ENCODE measurements at places on chromosomes 11 and 22. TPM values are rescaled to one million over a fixed set of nuclear protein-coding genes. Genes with fewer than 3 reads are reported as not detected.

The KRTAP5-2 gene
- not detected for total RNA-seq

The SNX32 gene
- not detected for total RNA-seq

The IRAG1 gene
- total RNA-seq = 21.2 TPM

The TNNT3 gene
- total RNA-seq = 60.6 TPM

The TNNI2 gene
- not detected for total RNA-seq

The MYRF gene
- total RNA-seq = 14.8 TPM

The CYP2D6 gene
- total RNA-seq = 0.62 TPM

The OR10A4 gene
- total RNA-seq = not detected

The TRAPPC4 gene
- total RNA-seq = 55.4 TPM

The ACR gene
- total RNA-seq = not detected

The TMEM121B gene
- total RNA-seq = 0.35 TPM

The ENTHD1 gene
- total RNA-seq = not detected

GRCh38 chr11:126793596-126793995 lies 207.0 kb downstream of the KIRREL3 start:
- DNase-seq = no peak

DNA sequence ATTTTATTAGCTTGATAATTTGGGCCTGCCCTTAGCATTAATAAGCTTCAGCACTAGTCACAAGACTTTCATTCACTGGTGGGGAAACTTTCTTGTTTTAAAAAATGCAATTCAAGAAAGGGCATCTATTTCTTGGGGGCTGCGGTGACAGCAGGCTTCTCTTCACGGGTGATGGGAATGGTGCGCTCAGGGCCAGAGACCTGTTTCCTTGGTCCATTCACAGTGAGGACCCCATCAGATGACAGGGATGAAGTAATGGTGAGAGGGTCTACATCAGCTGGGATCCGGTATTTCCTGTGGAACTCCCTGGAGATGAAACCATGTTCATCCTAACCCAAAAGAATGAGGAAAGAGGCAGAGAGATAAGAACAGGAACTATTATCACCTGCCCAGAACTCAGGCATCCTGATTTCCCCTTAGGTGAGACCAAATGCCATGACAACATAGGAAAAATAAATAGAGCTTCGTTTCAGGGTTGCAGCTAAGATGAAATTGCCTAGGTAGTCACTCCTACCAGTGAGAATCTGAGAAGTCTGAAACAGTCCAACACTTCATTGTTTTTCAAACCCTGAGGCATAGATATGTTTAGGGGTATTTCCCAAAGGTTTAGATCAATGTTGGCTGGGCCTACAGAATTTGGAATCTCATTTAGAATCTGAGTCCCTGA lies 2.8 kb downstream of the CRYAB start:
- no peak for DNase-seq

DNA sequence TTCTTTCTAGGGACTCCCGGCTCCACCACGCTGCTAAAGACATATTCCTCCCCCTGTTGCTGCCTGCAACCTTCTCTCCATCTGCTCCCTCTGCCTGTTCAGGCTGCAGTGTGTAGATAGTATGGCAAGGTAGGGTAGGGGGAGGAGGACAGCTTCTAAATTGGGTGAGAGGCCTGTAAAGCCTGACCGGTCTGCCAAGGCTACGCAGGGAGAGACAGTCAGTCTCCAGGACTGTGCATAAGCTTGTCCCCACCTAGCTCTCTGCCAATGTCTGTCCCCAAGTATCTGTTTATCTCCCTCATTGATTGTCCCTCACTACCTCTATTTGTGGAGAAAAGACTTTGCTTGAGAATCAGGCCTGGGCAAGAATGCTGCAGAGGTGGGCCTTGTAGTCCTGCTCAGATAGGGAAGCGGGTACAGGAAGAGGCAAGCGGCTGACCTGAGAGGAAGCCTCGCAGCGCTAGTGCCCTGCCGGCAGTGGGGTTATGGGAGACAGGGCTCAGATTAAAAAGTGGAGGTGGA lies 871 bp upstream of the SEZ6L start:
- DNase-seq = no peak

DNA sequence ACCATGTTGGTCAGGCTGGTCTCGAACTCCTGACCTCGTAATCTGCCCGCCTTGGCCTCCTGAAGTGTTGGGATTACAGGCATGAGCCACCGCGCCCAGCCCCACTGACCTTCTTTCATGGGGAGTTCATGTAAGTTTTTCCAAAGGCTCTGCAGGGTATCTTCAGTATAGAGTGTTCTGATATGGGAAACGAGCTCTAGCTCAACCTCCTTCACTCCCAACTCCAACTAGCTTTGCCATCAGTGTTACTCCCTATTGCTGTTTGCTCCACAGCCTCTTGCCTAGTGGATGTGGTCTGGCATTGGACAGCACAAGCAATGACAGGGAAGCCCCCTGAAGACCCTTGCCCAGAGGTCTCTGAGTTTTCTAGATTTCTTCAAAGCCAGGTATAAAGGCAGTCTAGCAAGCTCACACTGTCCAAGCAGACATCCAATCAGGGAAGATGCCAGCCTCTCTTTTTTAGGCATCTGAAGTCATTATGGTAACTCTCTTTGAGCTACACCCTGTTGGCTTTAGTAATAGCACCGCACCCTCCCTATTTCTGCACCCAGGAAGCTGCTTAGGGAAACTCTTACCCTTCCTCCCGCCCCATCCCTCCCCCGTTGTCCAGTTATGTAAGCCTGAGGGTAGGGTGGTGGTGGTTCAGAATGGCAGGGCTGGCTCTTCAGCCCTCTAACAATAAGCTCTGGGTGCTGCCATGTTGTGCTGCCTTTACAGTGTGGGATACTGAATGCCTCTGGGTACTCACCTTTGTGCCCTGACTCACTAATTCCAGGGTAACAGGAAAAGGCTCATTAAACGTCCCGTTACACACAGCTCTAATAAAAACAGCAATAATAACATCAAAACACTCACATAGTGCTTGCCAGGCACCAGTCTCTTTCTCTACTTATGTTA lies 41.4 kb upstream of the CLDN5 start:
- DNase-seq = no peak

DNA sequence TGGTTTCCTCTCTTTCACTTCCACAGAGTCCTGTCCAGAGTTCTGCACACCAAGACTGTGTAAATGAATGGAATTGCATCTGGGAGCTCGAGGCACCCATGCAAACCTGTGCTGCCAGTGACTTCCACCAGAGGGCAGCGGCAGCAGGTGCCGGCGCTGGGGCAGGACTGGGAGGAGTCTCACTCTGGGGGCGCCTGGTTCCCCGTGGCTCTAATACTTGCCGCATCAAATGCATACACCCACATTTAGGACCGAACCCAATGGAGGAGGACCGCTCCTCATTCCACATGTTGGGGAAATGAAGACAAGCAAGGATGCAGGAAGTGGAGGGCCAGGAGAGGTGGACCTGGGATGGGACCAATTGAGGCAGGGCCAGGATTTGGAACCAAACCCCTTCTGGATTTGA lies 1.1 kb upstream of the CD6 start:
- no peak for DNase-seq

DNA sequence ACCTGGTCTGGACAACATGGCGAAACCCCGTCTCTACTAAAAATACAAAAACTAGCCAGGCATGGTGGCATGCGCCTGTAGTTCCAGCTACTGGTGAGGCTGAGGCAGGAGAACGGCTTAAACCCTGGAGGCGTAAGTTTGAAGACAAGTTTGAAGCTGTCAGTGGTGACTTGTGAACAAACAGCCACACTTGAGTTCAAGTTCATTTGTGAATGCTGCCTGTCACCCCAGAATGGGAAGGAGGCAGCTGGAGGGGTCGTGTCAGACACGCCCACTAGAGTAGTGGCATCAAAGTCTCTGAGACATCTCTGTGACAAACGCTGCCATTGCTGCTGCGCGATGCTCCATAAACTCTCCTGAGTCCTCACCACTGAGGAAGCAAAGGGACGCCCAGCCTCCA lies 74.2 kb downstream of the DGCR2 start:
- DNase-seq = no peak

DNA sequence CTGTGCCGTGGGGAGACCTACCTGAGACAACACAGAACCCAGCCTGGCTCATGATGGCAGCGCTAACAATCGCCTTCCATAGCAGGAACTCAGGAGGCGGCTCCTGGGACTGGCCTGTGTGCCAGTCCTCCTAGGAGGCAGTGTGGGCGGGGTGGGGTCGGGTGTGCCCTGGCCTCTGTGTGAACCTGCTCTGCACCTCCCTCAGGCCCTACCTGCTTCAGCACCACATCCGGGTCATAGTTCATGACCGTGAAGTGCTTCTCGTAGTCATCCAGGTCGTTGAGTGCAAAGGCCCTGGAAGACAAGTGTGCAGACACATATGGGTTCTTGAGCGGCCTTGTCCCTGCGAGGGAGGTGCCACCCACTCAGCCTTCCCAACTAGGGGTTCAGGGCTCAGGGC lies 15.3 kb downstream of the TTLL12 start:
- no peak for DNase-seq

GRCh38 chr22:42473484-42474193 lies 41.4 kb upstream of the NFAM1 start:
- no peak for DNase-seq

DNA sequence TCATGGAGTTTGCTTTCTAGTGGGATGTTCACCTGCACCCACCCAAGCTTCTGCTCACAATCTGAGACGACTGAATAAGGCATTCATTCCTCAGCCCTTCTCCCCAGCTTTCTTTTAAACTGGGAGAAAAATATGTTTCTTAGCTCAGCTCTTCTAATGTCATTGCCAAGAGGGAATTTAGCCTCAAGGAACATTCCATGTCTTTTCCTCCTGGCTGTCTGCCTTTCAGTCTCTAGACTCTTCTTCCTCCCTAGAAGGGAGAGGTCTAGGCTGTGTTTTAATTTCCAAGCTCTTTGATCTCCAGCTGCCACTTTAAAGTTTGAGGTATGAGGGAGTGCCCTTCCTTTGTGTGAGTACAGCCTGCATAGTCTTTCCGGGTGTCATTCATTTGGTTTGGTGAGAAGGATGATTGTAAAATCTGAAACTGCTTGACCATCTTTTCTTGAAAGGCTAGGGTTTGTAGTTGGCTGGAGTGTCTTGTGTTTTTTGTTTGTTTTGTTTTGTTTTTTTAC lies 11.7 kb upstream of the HTATIP2 start:
- no peak for DNase-seq

DNA sequence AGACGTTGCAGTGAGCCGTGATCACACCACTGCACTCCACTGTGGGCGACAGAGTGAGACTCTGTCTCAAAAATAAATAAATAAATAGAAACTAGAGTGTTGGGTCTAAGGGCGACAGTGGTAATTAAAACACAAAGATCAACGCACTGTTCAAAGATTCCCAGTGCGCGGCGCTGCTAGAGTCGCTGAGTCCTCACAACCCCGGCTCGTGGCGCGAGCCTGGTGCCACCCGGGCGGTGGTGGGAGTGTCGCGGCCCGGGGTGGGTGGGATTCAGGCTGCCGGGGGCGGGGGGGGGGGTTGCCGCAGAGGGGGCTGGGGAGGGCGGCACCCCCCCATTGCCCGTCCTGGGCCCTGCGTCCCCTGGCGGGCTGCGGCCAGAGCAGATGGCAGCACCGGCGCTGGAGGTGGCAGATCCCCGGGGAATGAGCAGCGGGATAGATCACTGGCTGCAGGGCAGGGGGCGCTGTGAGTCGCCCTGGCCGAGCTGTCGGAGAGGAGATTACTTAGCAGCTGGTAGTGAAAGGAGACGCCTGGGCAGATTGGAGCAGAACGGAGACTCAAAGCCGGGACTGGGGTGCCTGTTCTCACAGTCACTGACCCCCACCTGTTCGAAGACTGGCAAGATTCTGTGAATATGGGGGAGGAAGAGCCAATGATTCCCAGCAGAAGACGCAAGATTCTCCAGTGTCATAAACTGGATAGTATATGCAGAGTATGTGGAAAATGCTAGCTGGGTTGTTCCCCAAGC lies 30.2 kb upstream of the APOBEC3A start:
- peak; percentile 60 for DNase-seq

- DNase-seq = no peak
Observed at GRCh38 chr22:47625013-47625385, 862.5 kb downstream of the TBC1D22A start.

GRCh38 chr11:19244084-19244483 lies 3.3 kb upstream of the E2F8 start:
- no peak for DNase-seq

DNA sequence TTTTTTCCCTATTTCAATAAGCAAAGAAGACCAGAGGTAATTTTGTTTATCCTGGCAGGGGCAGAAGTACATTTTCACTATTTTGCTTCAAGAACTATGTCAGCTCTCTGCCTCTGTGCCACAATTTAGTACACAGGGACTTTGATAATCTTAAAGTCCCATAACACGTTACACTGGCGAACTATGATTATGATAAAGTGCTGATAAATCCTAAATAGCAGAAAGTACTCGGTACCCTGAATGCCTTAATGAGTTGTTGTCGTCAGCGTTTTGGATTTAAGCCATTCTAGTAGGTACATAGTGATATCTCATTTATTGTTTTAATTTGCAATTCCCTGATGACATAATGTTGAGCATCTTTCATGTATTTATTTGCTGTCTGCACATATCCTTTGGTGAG lies 16.6 kb upstream of the PHOX2A start:
- no peak for DNase-seq

- DNase-seq = no peak
Observed at GRCh38 chr11:31340903-31341572, 28.5 kb downstream of the DCDC1 start.

GRCh38 chr11:65853246-65853979 lies 4.6 kb downstream of the CFL1 start:
- no peak for DNase-seq

DNA sequence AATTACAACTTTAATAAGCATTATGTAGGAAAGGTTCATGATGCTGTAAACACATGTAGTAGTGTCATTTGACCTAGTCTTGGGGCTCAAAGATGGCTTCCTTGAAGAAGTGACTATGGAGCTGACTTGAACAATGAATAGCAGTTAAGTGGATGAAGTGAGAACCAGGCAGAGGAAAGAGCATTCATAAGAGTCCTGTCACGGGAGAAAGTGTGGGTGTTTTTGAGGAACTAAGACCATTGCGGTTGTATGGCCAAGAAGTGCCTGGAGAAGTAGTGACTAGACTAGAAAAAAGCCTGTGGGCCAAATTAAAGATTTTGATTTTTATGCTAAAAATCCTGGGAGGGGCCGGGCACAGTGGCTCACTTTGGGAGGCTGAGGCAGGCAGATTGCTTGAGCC lies 7.2 kb upstream of the IL18BP start:
- DNase-seq = no peak

- DNase-seq = no peak
Observed at GRCh38 chr11:46351606-46352005, 4.3 kb downstream of the DGKZ start.

- DNase-seq = no peak
Observed at GRCh38 chr11:102534261-102534872, 3.8 kb upstream of the MMP7 start.

GRCh38 chr11:85953491-85954143 lies 98.4 kb downstream of the CCDC83 start:
- no peak for DNase-seq

DNA sequence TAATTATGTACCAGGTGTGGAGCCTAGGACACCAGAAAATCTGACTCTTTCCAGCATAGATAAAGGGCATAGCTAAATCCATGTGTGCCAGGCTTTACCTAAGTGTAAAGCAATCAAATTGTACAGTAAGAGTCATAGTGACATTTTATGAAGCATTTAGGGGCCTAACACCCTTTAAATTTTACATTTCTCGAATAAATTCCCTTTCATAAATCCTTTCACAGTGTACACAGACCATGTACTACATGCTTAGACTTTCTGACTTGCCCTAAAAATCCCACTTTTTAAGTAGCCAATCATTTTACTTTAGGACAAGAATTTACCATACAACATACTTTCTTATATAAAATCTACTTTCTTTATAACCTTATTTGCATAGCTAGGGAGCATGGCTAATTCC lies 727.6 kb upstream of the LUZP2 start:
- no peak for DNase-seq

- DNase-seq = peak; percentile 36
Observed at GRCh38 chr11:58024601-58025091, 965 bp downstream of the OR9Q1 start.
